ENCODE measurements at places on chromosomes 6 and 20.

DNA sequence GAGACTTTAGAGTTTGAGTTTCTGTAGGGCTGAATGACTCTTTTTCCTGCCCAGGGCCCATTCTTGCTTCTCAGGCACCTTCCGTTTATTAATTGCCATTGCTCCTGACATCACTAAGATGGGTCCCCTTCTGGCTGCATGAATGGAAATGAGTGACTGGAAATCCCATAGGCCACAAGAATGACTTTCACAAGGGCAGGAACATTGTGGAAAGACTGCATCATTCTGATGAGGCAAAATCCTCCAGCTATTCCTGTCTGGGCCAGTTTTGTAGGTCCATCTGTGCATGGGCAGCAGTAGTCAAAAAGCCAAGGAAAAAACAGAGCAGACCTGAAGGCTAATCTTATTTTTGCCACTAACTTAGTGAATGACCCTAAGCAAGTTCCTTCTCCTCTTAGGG, 19.3 kb downstream of the TMEM74B start:
- no peak for DNase-seq

- no peak for DNase-seq
Measured at GRCh38 chr6:111307275-111307858, 175.7 kb downstream of the REV3L start.

DNA sequence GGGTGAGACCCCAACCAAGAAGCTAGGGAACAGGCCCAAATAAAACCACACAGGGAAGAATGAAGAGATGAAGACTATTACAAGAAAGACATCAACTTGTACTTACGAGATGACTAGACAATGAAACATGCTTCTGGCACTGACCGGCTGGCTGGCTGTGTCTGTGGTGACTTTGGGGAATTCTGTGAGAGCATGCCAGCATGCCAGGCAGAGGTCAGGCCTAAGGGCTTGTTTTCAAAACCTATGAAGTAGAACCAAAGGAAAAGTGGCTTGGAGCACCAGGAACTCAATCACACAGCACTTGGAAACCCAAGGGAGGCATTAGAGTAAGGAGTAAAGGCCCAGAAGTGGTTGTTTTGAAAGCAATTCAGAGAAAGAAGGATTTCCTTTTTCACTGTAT, 28.4 kb upstream of the GSTA3 start:
- DNase-seq, result no peak

GRCh38 chr6:127199470-127199869, 67.2 kb upstream of the RNF146 start:
- no peak for DNase-seq

DNA sequence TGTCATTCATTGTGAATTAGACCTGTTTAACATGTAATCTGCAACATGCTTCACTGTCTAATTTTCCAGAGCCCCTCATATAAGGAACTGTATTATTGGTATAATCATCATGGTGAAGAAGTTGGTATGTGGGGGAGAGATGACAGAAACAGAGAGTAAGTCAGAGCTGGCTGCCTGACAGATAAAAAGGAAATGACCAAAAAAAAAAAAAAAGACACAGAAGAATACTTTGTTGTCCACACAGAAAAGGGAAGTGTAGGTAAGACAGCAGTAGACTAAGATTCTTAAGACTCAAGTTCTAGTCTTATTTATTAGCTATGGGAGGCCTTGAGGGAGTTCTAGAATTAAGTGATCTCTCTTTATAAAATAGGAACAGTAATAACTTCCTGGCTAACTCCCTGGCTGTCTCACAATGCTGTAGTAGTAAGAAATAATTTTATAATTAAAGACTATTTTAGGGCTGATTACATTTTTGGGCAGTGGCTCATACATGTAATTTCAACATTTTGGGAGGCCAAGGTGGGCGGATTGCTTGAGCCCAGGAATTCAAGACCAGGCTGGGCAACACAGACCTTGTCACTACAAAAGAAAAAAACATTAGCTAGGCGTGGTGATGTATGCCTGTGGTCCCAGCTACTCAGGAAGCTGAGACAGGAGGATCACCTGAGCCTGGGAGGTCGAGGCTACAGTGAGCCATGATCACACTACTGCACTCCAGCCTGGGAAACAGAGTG, 102.5 kb downstream of the PRL start:
- DNase-seq, result no peak

DNA sequence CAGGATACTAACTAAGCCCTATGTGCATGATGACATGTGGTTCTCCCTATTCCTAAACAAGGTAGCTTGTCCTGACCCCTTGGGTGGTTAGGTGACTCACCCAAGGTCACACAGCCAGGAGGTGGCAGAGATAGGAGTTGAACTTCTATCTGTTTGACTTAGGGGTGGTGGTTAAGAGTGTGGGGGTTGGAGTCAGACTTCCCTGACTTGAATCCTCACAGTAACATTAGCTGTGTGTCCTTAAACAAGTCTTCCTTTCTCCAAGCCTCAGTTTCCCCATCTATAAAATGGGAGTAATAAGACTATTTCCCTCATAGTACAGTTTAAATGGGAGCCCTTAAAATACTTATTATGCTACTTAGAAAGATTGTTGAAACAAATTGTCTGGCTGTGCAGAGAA, 21.9 kb downstream of the SLC12A5 start:
- no peak for DNase-seq

GRCh38 chr6:137240168-137240567, 21.0 kb upstream of the IFNGR1 start:
- DNase-seq, result no peak

DNA sequence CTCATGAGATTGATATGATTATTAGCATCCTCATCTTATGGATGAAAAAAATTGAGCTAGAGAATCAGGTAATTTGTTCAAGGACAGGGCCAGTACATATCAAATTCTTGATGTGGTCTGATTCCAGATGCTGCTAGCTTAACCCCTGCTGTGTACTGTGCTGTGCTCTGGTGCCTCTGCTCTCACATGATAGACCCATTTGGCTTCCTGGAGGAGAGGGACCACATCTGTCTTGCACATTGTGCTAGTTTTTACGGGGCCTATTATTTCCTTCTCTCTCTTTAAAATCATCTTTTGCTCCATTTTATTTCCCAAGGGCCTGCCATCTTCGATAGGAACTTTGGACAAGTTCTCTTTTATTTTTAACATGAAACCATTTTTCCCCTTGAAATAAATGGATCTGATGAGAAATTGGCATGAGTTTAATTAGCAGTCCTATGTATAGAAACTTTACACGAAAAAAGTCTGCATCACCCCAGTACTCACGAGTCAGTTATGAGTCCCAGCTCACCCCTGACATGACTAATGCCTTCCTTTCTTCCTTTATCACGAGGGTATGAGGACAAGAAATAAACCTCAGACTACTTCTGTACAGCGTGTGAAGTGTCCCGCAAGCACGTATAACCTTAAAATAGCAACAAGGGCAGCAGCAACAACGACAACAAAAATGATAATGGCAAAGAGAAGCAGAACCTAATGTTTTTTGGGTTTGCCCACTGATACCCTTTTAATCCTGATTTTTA, 26.5 kb downstream of the CD109 start:
- no peak for DNase-seq

GRCh38 chr6:32623693-32624092, 13.5 kb upstream of the HLA-DQA1 start:
- DNase-seq, result no peak

DNA sequence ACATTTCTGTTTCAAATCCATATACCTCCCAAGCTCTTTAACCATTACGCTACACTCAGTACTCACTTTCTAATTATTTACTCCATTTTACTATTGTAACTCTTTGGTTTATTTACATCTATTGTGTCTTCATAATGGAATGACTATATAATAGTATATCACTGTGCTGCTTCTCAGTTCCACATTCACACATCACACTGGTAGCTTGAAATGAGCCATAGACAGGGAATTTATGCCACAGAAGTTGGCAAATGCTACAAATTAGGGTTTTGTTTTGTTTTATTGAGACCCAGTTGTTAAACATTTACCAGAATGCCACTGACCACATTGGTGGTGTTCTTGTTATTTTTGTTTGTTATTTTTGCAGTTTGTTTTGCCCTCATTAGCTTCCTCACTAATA, 213.9 kb downstream of the KCNQ5 start:
- no peak for DNase-seq

DNA sequence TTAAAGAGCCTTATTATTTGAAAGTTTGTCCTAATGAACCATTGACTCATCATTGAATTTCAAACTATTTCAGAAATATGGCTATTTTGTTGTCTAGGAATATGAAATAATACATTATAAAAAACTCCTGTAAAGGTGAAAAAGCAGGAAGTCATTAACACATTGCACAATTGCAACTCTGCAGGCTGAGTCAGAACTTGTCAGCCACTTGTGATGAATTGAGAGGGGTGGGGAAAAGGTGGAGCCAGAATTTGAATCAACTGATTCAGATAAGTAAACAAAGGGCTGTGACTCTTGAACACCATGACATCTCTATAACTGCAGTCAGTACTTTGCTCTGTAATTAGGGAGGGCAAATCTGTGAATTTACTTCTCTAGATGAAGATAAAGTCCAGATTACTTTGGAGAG, 6.0 kb downstream of the C6orf141 start:
- no peak for DNase-seq

GRCh38 chr20:31706607-31707257, 15.9 kb downstream of the BCL2L1 start:
- DNase-seq, result no peak

GRCh38 chr6:163373240-163373639, 41.3 kb upstream of the QKI start:
- DNase-seq, result no peak

GRCh38 chr20:61251529-61252393, at the start of gene CDH4:
TSS of gene CDH4 (plus strand) at chr20:61252261.
- DNase-seq, result no peak
